GDM1 (cell line): ENCODE measurements at places on chromosomes 4 and X.

DNA sequence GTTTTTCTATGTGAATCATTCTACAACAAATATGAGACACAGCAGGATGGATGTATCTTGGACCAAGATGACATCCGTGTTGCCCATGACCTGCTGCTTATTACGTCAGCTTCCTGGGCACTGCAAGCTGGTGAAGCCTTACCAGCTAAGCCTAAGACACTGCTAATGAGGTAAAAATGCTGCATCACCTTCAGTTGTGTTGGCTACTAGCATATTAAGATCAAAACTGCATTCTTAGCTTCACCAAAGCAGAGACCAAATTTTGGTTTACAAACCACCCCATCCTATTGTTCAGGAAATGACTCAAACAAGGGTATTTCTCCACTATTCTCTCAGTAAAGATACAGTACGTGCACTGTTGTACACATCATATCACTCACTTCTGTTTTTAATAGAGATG is 50.3 kb downstream of the MAML3 start:
- peak; percentile 23 for DNase-seq

DNA sequence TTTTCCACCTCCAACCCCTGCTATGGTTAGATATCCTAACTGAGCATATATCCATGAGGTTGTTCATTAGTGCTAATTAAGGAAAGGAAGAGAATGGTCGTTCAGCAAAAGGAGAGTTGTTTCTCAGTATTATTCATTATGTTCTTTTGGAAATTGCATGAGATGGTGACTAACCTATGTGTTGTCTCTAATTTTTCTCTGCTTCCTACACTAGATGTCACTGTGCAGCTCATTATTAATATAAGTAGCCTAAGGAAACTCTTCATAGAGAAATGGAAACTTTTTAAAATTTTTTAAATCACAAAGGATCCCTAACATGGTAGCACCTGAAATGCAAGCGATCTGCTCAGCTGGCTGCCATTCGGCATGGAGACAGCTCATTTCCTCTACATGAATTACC is 67.7 kb upstream of the FAM9A start:
- DNase-seq, result no peak

DNA sequence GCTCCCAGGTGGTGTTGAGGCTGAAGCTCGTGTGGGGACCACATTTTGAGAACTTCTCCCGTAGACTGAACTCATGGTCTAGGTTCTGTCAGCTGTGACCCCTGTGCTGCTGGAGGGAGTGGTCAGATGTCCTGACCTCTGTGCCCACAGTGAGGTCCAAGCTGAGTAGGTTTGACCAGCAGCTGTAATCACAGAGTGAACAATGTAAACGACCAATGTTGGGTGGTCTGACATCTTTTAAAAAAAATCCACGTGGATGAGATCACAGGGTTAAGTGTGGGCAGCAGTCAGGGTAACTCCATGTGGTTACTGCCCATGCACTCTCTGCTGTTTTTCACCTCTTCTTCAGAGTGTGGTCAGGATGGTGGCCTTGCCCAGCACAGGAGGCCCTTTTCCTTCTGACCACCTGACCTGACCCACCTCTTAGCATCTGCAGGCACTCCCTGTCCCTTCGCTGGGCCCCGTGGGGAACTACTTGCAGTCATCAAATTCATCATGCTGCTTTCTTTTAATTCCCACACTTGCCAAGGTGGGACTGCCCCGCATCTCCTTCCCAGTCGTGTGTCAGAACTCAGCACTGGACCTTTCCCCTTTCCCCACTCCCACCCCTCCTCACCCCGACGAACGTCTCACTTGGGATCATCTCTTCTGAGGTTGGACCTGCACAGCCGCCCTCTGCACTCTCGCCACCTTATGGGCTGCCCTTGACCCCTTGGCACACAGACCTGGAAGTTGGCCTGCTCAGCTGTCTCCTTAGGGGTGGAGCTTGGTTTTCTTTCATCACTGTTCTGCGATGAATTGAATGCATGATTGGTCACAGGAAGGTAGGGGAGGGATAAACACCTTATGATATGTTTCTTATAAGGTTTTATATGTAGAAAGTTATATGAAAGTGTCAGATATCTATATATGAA is 120.1 kb downstream of the PTTG2 start:
- DNase-seq, result no peak

- DNase-seq, result no peak
Measured at GRCh38 chr4:25177147-25177546, 16.9 kb upstream of the SEPSECS start.
